ENCODE measurements at places on chromosomes 2 and 18.

DNA sequence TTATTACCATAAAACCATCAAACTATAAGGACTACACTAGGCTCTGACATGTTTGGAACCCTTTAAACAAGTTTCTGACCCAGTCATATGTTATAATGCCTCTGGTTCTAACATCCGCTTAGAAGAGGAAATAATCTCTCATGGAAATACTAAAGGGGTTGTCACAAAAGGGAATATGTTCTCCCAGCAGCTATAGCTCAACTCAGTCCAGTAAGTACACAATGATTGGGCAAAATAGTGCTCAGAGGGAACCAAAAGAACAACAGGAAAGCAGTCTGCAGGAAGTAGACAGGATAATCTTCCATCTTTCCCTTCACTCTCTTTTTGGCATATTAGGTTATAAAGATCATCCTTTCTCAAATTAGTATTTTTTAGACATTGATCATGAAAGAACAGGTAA, 4.3 kb downstream of the SRBD1 start:
- no peak for DNase-seq

- DNase-seq, result peak; percentile 90
These were observed 35.0 kb downstream of the RTN4 start for GRCh38 chr2:55014962-55015939.

DNA sequence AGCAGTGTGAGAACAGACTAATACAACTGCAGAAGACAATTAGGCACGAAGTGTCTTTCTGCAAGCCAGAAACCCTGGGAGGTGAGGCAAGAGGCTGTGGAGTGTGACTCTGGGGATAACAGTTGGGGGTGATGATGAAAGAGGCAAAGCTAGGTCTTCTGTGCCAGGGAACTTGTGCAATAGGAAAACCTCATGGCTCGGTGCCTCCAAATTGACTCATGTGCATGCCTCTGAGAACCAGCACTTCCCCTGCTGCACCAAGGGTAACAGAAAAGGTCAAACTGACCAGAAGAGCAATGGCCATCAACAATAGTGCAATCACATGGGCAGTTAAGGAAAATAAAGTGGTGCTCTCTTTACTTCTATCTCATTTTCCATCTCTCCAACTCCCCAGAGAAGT, 136.4 kb downstream of the SCG2 start:
- DNase-seq, result no peak

GRCh38 chr2:214807653-214808052, 1.8 kb downstream of the BARD1 start:
- no peak for DNase-seq

GRCh38 chr2:219500135-219500534, 1.4 kb downstream of the GMPPA start:
- DNase-seq, result no peak

- DNase-seq, result peak; percentile 82
These were observed 37.9 kb downstream of the SLC38A11 start for GRCh38 chr2:164917296-164917903.

- DNase-seq, result no peak
These were observed 363 bp downstream of the GREB1 start for GRCh38 chr2:11534071-11534745.

DNA sequence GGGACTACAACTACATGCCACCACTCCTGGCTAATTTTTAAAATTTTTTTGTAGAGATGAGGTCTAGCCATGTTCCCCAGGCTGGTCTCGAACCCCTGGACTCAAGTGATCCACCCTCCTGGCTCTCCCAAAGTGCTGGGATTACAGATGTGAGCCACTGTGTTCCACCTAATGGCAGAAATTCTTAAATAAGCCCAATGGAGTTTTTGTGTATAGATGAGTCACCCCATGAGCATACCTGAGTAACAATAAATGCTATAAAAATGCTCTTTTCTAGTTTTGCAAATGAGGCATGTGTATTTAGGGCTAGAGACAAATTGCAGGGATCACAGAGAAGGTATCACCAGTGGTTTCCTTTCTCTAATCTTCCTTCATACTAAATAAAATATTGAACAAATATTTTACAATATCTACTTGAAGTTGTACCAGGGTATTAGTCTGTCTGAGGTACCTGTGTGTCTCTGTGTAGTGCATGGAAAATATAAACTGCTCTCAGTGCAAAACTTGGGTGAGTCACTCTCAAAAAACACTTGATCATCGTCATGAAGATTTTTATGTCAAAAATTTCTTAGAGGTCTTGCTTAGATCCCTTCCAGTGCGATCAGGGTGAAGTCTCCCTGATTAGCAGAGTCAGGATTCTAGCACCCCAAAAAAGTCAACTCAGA, 337.1 kb upstream of the MMADHC start:
- no peak for DNase-seq

- no peak for DNase-seq
These were observed 194.9 kb downstream of the AGAP1 start for GRCh38 chr2:235688511-235689426.

DNA sequence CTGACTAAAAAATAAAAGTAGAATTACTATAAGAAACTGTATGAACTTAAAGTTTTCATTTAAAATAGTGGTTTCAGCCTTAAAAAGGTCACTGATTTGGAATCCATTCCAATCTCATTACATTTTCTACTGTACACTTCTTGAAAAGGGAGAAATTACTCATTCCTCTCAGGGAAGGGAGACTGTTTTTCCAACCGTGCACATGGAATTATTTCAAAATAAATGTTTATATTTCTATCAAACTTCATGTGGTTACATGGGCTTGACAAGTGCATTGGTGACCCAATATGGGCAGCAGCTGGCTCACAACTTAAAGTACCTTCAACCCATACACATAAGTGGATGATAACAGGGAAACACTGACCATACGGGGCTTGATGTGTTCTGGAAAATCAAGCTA, 324.5 kb upstream of the THUMPD2 start:
- DNase-seq, result no peak

DNA sequence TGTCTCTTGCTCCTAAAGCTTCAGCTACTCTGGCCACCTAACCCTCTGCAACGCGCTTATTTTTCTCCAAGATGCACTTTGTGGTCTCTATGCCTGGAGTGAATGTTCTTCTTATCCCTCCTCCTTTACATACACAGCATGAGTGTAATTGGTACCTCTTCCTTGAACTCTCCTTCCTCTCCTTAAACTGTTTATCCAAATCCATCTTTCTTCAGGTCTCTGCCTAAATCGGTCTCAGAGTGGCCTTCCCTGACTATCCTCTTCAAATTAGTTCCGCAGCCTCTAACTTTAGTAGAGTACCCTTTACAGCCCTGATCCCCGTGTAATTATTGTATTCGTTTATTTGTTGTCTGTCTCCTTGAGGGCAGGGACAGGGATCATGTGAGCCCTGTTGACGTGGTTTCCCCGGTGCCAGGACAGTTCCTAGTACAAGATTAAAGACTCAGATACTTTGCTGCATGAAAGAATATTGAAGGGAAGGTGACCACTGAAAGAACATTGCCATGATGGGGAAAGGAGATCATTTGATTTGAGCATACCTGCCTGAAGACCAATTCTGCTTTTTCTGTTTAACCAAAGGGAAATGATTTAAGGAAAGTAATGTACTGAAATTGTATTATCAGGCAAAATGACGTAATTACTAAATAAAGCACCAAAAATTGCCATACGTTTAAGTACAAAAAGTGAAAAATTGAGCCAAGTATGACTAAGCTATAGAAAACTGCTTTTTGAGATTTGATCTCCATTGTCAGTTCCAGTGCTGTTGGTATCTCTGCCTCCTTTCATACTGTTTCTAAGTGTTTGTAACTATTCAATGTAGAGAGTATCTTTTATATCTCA, 1.2 kb downstream of the CNOT9 start:
- peak; percentile 47 for DNase-seq

DNA sequence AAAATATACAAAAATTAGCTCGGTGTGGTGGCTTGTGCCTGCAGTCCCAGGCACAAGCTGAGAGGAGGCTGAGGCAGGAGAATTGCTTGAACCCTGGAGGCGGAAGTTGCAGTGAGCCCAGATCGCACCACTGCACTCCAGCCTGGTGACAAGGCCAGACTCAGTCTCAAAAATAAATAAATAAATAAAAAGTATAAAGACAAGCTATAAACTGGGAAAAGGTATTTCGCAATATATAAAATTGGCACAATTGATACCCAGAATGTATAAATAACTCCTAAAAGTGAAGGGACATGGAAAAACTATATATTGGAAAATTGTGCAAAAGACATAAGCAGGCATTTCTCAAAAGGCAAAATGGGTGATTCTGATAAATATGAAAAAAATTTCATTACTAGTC, 657.9 kb upstream of the SLC8A1 start:
- DNase-seq, result no peak
